ENCODE measurements at places on chromosomes 13 and 19.

GRCh38 chr19:19096641-19097627 is 33.1 kb downstream of the SLC25A42 start:
- no peak for DNase-seq

GRCh38 chr13:39770221-39771090 is 115.0 kb downstream of the COG6 start:
- DNase-seq: no peak

DNA sequence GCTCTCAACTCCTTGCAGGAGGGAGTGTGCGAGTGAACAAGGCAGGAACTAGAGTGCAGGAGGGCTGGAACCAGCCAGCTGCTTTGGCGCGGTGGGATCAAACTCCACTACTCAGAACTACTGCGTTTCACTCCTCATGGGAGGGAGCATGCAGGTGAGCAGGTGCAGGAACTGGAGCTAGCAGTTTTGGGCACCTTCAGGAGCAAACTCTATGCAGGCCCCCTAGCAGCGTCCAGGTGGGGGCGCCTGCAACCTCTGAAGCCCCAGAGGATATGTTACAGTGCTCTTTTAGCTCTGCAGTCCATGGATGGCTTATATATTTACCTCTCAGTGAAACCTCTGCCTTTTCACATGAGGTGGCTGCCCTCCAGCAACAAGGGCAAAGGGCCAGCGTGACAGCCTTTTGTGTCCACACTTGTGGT is 1303.4 kb downstream of the PCDH9 start:
- DNase-seq: no peak

DNA sequence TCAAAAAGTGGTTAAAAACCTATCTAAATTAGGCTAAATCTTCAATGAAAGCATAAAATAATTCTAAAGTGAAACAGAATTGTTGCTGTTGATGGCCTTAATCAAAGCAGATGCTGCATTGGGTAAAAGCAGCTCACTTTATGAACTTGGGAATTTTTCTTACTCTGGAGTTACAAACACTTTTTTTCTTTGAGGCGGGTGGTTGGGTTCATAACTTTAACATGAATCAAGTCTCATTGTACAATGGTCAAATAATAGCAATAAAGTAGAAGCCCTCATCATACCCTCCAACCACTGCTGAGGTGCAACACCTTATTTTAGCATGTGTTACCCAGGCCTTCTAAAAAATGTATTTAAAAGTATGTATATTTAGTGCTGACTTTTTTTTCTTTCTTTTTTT is 29.1 kb downstream of the NUP58 start:
- DNase-seq: no peak

DNA sequence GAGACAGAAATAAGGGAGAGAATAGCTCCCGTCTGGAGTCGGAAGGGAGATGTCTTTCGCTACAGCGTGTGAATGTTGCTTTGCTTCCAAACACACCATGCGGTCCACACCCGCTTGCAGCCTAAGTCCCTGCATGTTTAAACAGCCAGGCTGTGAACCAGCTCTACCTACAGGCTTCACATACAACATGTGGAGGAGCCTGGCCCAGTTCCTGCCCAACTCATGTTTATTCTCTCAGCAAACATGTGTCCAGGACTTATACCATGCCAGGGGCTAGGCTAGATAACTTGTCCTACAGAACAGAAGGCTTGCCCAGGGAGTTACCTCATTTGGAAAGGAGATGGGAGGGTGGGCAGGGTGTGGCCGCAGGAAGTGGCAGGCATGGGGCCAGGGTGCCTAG is 181.5 kb downstream of the FOXO1 start:
- peak; percentile 39 for DNase-seq

- DNase-seq: no peak
Observed at GRCh38 chr19:15641901-15642491, 1.3 kb downstream of the CYP4F3 start.

GRCh38 chr13:105952233-105952972 is 583.1 kb downstream of the EFNB2 start:
- no peak for DNase-seq

DNA sequence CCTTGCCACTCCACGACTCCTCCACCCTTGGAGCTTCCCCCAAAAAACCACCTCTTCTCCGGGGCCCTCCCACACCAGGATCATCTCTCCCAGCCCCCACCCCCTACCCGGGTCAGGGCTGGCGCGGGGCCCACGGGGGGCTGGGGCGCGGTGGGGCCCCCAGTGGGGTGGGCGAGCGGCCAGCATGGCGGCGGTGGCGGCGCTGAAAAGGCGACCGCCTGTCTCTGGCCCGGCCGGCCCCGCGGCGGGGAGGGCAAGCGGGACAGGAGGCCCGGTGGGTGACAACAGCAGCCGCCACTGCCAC is 850 bp downstream of the DYRK1B start:
- DNase-seq: no peak

DNA sequence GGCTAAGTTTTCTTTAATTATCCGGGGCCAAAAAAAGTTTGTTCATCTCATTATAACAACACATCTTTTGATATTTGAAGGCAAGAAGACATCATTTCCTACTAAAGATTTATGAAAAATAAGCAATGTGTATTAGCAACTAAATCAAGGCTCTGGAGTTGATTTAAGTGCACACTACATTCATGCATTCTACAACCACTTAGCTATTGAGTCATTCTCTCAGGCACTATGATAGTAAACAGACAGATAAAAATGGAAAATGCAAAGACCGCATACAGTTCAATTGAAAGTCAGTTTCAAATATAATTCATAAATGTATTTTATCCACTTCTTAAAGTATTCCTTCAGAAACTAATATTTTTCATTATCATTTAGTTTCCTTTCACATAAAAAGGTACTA is 1395.2 kb downstream of the PCDH9 start:
- no peak for DNase-seq

GRCh38 chr19:17931532-17932191 is 1.2 kb upstream of the CCDC124 start:
- peak; percentile 54 for DNase-seq

GRCh38 chr19:43430142-43430710 is 15.5 kb downstream of the TEX101 start:
- no peak for DNase-seq

DNA sequence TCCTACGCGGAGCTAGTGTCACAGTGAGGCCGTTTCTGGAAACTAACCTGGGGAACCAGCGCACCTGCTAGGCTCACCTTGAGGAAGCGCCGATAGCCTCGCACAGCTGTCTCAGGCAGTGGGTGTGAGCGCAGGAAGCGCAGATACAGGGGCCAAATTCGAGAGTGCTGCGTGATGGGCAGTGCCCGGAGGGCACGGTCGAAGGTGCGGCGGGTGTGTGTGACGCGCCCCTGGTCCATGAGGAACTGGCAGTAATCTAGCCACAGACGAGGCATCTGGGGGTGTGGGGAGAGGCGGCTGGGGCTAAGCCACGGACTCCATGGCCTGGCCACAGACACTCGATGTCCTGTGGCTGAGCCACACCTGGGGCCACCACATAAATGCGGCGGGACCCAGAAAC is 2.2 kb downstream of the XAB2 start:
- DNase-seq: no peak

DNA sequence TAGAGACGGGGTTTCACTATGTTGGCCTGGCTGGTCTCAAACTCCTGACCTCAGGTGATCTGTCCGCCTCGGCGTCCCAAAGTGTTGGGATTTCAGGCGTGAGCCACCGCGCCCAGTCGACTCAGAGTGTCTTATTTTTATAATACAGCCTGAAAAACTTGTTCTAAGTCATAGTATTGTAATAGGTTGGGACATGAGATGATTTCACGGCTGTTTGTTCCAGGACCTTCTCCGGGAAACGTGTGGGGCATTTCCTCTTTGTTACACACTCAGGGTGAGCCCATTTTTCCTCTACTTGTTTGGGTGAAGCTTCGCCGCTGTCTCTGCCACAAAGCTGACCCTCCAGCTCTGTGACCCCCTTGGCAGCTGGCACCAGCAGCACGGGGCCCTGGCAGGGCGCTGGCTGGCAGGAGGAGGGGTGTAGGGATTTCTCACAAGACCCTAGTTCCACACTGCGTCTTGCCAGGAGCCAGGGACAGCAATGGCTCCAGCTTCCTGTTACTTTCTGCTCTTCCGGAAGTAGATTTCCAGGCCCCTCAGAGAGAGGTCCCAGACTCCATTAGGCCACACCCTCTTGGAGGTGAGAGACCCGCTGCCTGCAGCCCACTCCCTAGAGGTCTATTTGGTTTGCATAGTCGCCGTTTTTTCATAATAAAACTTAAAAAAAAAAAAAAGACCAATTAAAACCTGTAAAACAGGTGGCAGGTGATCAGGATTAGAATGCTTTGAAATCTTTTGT is 15.6 kb downstream of the FGF21 start:
- DNase-seq: no peak

GRCh38 chr13:71638751-71639150 is 228.3 kb downstream of the DACH1 start:
- no peak for DNase-seq

DNA sequence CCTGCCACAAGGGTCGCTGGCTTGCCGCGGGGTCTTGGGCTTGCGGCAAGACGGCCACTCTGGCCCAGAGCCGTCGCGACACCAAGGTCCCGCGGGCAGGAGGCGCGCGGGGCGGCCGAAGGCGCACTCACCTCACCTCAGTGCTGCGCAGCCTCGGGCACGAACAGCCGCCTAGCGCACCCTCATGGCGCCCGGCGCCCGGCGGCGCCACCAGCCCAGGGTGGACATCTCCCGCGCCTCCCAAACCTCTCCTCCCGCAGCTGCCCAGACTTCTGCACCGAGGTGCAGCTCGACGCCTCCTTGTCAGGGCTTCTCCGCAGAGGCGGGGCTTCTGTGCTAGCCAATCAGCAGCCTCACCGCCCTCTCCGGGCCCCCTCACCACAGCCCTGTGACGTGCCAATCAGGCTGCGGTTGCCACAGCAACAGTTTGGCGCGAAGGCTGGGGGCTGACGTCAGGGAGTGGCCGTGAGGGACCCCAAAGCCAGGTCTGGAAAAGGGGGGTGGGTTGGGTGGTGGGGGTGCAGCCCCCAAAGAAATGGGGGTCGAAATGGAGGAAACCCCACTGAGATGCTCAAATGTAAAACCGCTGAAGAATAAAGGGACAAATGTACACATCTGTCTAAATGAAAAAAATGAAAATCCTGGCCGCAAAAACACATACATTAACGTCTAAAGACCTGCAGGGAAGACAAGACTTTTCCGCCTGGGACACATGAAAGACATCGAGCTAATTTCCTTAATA is at the start of the genes PEG3 and ZIM2:
PEG3 (minus strand) TSS at position 276 of the 742 bp plus-strand sequence. CDS start 16,071 bp downstream, outside the sequence.
ZIM2 (minus strand) TSS at position 276 of the 742 bp plus-strand sequence. CDS start 16,449 bp downstream, outside the sequence.
- no peak for DNase-seq

GRCh38 chr13:30654430-30654829 is 36.7 kb downstream of the USPL1 start:
- DNase-seq: no peak

DNA sequence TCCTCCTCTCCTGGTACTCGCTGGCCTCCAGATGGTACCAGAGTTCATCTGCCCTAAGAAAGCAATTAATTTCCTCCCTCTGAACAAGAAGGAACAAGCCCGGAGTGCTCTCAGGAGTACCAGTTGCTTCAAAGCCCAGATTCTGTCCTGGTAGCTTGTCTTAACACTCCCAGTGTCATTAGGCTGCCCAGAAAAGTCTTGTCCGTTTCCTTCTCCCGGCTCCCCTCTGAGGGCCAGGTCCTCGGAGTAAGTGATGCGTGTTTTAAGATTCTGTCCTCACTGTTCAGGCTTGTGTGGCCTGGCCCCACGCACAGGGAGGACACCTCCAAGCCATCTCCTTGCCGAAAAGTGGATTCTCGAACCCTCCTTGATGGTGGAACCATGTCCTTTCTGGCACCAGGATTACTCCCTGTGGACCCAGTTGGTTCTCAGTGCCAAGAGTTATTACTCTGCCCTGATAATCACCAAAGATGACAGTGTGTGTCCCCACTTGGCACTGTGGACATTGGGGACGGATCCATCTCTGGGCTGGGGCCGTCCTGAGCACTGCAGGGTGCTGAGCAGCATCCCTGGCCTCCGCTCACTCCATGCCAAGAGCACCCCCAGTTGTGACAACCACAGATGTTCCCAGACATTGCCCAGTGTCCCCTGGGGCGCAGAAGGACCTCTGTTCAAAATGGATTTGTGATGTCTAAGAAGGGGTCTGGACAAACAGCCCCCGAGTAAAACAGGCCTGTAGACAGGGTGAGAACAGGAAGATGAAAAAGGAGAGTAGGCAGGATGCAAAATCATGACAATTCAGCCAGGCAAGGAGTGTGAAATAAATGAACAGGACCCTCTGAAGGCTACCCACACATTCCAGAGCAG is 52.4 kb downstream of the RFX2 start:
- DNase-seq: no peak

DNA sequence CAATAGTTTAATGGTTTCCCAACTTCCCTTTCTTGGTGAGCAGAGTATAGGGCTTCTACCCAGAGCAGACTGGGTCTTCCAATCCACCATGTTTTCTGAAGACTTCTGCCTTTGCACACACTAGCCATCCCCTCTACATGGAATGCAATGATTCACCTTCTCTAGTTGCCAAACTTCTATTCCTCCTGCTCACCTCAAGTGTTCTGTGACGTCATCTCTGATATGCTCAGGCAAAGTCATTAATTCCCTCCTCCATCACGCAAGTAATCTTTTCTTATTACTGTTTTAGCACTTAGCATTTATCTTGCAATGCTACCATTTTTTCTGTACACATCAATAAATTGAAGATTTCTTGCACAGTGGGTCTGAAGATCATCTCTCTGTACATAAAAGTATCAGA is 174.2 kb downstream of the RBM26 start:
- DNase-seq: no peak

DNA sequence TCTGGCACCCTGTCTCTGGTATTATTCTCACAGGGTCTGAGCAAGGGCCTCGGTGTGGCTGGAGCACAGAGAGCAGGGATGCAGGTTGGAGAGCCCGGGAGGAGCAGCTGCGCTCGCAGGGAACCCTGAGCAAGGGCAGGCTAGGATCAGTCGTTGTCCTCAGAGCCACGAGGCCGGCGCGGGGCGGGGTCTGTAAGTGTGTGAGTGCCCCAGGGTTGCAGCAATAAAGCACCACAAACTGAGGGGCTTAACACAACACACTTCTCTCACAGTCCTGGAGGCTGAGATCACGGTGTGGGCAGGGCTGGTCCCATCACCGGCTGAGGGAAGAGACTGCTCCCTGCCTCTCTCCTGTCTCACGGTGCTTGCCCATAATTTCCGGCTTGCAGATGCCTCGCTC is 38.5 kb upstream of the GGACT start:
- no peak for DNase-seq

GRCh38 chr13:21234526-21234925 is 58.1 kb downstream of the MRPL57 start:
- DNase-seq: peak; percentile 7

GRCh38 chr13:29914581-29914980 is 64.2 kb upstream of the UBL3 start:
- no peak for DNase-seq

DNA sequence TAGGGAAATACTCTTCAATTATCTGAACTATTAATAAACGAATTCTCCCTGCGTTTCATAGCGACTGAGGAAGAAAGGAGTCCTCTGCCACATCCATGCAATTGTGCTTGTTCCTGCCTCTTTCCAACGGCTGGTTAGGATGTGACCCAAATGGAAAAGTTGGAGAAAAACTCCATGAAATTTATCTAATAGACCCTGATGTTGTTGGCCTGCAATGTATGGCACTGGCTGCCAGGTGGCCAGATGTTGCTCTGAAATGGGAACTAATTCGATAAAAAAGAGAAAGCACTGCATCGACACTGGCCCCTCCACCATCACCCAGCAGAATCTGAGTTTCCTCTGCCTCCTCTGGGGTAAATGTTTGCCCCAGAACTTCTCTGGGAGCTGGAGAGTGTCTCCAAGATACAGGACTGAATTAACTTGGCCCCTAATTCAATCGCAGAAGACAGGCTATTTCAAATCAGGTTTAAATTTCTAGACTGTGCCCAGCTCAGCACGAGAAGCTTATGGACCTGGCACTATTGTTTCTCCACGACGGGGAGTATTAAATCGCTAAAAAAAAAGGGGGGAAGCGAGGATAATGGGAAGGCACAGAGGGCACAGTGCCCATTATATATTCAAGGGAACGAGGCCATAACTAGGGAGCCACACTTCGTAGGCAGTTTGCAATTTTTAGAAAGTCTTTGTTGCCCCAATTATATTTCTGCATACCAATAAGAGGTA is 103.9 kb downstream of the ZIC5 start:
- no peak for DNase-seq

All from DMS79 treated with DMSO at 0.1 percent for 48 hours (cell line).